Stomach (tissue), 19 donors: ENCODE measurements at places on chromosomes 12 and 14. TPM values are rescaled to one million over a fixed set of nuclear protein-coding genes. Genes with fewer than 3 reads are reported as not detected.

- DNase-seq: no peak
These were observed 56.1 kb downstream of the LMNTD1 start for GRCh38 chr12:25497021-25497420.

Gene GPX2
- total RNA-seq: 33.9 TPM

GRCh38 chr12:69509904-69510827 lies 40.0 kb downstream of the FRS2 start:
- DNase-seq: peak; percentile 74

DNA sequence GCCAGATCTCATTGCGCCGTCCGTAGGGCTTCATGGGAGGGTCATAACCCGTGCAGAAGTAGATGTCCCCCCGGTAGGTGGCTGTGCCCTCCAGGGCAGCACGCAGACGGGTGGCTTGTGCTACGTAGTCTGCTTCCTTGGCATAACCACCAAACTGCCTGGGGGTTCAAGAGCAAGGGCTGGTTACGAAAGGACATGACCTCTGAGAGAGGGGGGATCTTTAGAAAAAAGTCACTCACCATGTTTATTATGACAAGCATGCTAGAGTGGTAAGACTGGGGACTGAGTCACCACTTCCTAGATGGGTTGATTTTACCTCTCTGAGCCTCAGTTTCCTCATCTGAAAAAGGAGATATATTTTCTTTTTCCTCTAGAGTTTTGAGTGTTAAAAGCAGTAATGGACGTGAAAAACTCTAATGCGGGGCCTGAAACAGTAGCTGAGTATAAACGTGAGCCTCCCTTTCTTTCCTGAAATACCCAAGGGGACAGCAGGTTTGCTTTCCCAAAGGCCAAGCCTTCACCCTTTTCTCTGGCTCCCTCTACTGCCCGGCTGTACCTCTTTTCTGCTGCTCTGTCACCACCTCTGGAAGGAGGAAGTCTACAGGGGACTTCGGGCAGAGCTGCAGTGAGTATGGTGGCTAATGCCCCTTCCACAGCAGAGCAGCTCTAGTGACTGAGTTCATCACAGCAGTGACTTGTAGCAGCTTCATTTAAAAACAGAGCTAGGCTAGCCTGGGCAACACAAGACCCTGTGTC lies 23.5 kb upstream of the GPRC5D start:
- peak; percentile 46 for DNase-seq

GRCh38 chr14:24058260-24058950 lies 6.6 kb downstream of the CARMIL3 start:
- peak; percentile 93 for DNase-seq

Gene GPR84
- not detected for total RNA-seq

Gene ERBB3
- 232 TPM for total RNA-seq

DNA sequence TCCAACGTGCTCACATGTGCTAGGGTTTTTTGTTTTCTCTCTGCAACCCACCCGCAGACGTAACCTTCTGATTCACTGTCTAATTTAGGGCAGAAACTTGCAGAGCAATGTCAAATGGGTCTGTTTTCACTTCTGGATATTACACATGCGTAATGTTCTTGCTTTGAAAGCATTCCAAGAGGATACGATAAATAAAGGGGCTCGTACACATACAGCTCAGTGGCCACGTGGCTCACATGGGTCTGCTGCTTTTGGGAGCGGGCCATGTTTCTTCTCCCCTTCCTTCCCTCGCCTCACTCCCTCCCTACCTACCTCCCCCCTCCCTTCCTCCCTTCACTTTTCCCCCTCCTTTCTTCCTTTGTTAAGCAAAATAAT lies 23.4 kb downstream of the CACNA1C start:
- no peak for DNase-seq

Gene RIPK3
- total RNA-seq: 42.6 TPM

DNA sequence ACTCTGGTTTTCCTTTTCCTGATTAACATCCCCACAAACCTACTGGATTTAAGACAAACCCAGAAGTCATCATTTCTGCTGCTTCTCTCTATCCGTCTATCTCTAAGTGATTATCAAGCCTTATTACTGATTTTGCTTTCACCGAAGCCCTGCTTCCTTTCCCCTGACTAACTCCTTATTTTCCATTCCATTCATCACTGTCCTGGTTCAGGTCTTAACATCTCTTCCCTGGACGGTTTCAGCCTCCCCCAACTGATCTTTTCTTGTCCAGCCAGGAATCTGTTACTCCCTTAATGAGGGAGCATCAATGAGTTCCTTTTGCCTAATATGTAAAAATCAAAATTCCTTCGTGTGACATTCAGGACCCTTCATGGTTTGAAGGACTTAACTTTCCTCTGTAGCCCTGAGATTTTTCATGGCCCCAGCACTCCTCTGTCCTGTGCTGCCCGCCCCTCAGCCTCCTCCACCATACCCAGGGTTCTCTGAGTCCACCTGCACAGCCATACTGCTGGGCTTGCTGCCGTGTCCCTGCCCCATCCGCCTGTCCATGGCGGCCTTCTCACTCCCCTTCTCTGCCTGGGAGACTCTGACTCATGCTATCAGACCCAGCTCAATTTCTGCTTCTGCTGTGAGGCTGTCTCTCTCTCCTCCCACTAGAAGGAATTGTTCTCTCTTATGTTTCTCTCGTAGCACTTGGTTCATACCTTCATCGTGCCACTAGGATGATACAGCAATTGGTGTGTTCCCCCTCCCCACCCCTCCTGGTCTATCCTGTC lies 167.8 kb upstream of the HIF1A start:
- DNase-seq: no peak

- DNase-seq: no peak
These were observed 3.3 kb upstream of the PRKAB1 start for GRCh38 chr12:119664642-119665041.

DNA sequence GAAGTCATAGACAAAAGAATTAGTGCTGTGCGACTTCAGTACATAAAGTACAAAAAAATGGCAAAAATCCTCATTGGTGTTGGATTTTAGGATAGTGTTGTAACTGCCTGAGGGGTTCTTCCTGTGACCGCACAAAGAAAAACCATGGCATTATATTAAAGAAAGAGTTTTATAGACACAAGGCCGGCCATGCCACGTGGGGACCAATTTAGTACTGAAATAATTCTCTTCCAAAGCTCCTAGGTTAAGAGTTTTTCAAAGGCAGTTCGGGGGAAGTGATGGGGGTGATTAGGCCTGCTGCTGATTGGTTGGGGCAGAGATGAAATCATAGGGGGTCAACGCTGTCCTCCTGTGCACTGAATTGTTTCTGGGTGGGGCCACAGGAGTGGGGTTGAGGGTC lies 150.9 kb upstream of the EEA1 start:
- no peak for DNase-seq

- no peak for DNase-seq
These were observed 2.6 kb downstream of the MAP3K12 start for GRCh38 chr12:53496752-53497032.

DNA sequence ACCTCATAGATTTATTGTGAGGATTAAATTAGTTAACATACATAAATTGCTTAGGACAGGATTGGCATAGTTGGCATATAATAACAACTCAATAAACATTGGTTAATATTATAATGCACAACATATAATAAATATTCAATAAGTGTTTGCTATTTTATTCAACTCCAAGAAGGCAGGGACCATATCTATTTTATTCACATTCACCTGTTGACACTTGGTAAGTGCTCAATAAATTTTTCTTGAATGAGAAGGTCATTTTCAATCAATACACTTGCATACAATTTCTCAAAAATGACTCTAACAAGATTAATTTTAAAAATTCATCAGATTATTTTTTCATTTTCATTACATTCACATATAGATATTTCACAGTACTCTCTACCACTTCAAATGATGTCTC lies 12.4 kb upstream of the NUP107 start:
- no peak for DNase-seq

Gene TSPAN8
- 532 TPM for total RNA-seq

DNA sequence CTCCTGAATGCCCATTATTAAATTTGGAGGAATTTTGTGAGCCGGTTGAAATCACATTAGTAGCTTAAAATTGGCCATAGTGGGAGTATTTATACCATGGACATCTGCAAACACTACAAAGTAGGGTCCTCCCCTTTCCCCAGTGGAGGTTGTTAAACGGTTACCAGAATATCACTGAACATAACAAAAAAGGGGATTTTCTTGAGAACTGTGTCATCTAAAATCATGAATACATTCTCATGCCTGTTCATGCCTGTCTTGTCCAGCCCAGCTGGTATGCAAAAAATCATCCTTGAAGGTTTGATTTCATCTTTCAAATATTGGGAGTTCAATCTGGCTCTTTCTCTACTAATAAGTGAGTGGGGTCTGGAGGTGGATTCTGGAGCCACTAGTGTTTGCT lies 96.4 kb downstream of the OTOGL start:
- no peak for DNase-seq

Gene VPS37B
- total RNA-seq: 51.6 TPM

Gene GPRC5D
- not detected for total RNA-seq

DNA sequence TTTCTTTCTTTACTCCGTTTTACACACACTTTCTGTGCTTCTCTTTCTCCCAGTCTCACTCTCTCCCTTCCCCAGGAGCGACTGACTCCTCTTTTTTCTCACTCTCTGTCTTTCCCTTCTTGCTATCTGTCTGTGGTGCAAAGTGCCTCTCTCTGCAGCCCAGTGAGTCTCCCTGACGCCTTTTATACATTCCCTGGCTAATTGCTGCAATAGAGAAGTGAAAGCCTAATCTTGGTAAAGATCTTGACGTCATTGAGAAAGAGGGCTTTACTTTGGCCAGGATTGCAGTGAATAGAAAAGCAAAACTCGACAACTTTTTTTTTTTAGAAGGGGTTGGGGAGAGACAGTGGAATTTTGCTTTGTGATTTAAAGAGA lies 706 bp upstream of the DIO2 start:
- DNase-seq: peak; percentile 18

DNA sequence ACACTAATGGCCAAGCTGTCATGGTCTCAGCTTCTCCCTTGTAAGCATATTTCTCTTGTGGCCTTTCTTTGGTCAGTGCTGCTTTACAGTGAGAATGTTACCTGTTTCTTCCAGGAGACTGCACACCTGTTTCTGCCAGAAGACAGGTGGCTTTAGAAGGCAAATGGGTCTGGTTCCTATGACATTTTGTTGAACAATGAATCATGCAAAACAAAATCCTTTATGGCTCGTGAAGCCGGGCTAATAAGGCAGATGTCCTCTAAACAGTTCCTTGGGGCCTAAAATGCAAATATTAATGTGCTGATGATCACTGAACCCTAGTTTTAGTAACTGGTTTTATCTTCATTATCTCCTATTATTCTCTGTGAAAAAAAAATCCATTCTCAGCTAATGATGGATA lies 927.6 kb downstream of the GALC start:
- DNase-seq: no peak

- peak; percentile 79 for DNase-seq
These were observed 1.4 kb upstream of the DNAJC22 start for GRCh38 chr12:49345051-49345824.
